HFF-Myc (cell line): ENCODE measurements at places on chromosomes 6 and 20.

DNA sequence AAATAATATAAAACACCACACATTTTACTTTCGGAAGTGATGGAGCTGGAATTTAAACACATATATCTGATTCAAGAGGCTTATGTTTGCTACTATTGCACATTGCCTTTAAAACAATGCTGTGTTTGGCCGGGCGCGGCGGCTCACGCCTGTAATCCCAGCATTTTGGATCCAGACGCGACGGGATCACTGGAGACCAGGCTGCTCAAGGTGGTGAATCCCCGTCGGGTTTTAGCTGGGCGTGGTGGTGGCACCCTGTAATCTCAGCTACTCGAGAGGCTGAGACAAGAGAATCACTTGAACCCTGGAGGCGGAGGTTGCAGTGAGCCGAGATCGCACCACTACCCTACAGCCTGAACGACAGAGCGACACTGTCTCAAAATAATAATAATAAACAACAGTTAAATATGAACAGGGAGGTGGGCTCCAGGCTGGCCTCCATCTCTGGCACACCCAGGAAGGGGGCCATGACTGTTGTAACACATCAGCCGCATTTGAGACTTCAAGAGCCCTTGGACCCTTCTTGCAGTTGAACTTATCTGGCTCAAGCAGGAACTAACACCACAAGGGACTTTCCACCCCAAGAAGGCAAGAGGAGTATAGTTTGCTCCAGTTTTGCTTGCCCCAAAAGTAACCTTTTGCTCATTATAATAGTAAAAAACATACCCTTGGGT is 127.1 kb upstream of the ZNF184 start:
- no peak for DNase-seq

GRCh38 chr6:33683576-33684427 is 27.7 kb downstream of the UQCC2 start:
- DNase-seq, result no peak

DNA sequence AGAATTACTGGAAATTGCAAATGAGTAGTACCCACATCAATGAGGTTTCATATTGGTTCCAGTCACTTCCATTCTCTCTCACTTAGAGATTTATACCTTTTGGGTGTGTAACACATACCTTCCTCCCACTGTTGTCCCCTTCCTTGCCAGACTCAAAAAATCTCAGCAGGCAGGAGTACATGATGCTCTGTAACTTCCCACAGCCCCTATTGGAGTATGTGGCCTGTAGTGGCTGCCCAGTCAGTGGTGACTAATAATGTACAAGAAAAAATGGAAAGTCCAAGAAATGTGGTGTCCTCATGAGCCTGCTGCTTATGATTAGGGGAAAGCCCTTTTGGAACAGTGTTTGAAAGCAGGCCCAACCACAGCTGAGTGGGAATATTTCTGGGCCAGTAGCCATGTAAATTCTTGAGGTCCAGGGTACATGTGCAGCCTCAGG is 312.0 kb downstream of the ZFAND3 start:
- DNase-seq, result peak; percentile 94

DNA sequence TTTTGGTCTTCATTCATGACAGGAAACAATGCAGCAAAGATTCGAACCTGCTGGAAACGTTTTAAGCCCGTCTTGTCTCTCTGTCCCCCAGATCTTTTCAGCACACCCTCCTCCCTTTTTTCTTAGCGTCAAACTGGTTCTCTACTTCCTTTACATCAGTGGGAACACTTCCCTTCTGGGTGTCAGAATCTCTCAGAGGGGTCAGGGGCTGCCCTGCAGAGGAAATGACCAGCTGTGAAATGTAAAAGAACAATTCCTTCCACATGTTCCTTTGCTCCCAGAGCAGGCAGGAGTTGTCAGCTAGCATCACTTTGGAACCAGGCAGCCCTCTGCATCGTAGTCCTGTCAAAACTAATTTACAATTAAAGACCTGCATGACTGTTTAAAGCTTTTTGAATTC is 619.0 kb downstream of the TFAP2A start:
- no peak for DNase-seq

- DNase-seq, result no peak
These were observed 92.7 kb downstream of the TRERF1 start for GRCh38 chr6:42359021-42359420.

GRCh38 chr6:143037470-143037869 is 23.2 kb upstream of the AIG1 start:
- no peak for DNase-seq

GRCh38 chr20:37270576-37271420 is 9.2 kb upstream of the GHRH start:
- no peak for DNase-seq

DNA sequence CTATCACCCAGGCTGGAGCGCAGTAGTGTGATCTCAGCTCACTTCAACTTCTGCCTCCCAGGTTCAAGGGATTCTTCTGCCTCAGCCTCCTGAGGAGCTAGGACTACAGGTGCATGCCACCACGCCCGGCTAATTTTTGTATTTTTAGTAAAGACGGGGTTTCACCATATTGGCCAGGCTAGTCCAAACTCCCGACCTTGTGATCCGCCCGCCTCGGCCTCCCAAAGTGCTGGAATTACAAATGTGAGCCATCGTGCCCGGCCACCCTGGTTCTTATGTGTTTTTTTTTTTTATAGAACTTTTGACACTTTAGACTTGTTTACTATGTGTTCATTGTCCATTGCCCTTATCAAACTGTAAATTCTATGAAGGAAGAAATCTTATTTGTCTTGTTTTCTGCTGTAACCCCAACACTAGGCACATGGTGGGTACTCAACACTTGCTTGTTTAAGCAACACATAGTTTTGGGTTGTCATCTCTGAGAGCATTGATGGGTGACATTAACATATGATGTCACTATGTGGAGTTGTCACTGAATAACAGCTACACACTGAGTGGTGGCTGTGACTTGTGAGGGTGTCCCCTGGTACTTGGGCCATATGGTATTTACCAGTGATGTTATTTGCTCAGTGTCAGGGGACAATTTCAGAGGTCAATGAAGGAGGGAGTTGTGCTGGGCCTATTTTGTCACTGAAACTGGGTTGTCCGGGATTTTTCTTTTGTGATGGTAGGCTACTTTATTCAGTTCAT is 1.5 kb upstream of the PXMP4 start:
- DNase-seq, result no peak

- peak; percentile 37 for DNase-seq
These were observed 55.0 kb upstream of the VSX1 start for GRCh38 chr20:25136643-25137559.

DNA sequence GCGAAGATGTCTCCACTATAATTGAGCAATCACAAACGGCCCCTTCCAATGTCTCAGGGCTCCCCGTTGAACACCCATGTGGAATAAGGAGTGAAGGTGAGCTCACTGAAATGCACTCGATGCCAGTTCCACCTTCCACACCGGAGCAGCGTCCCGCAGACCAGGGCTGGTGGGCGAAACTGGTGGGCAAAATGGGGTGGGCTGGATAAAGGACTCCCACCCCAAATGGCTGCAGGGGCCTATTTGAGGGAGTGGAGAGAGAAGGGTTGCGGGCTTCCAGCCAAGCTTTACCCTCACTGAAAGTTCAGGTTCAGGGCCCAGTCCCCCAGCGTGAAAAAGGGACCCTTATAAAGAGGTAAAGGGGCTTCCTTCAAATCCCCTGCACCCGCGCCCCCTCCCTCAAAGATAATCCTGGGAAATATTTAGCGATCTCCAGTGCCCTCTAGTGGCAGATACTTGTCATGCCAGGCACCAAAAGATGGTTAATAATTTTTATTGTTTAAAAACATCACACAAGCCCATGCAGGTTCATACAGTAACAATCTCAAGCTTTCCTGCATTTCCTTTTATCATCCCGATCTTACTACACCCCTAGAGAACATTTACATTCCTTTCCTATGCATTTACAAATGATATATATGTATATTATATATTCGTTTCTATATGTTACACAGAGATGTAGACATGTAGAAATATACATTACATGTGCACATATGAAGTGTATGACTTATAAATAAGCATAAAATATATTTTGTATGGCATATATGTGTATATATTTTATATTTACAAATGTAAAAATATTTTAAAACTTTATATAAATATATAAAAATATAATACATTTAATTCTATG is 58.2 kb upstream of the NKX2-2 start:
- peak; percentile 1 for DNase-seq

- no peak for DNase-seq
These were observed 14.1 kb downstream of the SLC4A11 start for GRCh38 chr20:3224681-3225421.

DNA sequence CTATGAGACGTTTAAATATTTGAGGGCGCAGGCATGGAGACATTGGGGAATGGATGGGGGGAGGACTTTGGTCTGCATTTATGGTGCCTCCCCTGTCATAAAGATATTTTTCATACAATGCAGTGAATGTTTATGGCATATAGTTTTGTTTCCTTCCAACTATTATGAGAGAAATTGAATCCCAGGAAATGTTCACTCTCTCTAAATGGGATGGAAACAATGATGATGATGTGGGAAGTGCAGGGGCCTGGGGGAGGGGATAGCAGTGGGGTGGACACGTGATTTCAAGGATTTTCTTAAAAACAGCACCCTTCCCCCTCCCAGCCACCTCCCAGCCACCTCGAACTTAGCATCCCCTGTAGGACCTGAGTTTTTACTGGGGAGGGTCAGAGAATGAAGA is 69.9 kb downstream of the TOX2 start:
- no peak for DNase-seq

DNA sequence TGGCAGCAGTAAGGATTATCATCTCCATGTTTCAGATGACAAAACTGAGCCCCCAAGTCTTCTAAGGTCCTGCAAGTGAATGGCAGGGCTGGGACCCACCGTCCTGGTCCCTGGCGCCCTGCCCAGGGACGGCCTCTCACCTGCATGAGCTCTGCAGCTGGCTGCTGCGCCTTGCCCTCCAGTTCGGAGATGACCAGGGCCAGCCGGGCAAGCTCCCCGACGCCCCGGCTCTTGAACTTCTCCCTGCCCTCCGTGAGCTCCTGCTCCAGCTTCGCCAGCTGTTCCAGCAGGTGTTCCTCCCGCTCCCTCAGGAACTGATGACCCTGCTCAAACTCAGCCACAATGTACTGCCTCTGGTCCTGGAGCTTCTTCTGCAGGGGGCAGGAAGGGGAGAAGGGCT is 16.8 kb downstream of the TRIM26 start:
- DNase-seq, result no peak

GRCh38 chr6:5079692-5080091 is 5.4 kb upstream of the PPP1R3G start:
- no peak for DNase-seq

DNA sequence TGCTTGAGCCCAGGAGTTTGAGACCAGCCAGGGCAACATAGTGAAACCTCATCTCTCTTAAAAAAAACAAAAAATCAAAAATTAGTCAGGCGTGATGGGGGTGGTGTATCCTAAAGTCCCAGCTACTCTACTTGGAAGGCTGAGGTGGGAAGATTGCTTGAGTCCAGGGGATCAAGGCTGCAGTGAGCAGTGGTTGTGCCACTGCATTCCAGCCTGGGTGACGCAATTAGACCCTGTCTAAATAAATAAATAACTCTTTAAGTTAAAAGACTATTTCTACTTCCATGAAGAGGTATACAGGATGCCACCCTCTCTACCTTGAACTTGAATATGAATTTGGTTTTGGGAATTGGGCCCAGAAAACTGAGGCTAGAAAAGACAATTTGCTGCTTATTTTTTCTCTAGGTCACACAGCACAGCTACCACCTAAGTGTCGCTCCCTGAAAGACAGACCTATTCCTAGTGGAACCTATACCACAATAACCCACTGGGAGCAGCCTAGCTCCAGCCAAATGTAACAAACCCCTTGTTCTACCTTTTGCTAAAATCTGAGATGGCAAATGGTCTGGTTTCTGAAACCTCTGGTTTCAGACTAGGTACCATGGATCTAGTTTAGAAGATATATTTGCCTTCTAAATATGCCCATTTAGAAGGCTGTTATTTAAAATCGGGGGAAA is 35.2 kb downstream of the HMGCLL1 start:
- no peak for DNase-seq

- DNase-seq, result no peak
These were observed 110.3 kb upstream of the GGTLC1 start for GRCh38 chr20:24098886-24099285.

DNA sequence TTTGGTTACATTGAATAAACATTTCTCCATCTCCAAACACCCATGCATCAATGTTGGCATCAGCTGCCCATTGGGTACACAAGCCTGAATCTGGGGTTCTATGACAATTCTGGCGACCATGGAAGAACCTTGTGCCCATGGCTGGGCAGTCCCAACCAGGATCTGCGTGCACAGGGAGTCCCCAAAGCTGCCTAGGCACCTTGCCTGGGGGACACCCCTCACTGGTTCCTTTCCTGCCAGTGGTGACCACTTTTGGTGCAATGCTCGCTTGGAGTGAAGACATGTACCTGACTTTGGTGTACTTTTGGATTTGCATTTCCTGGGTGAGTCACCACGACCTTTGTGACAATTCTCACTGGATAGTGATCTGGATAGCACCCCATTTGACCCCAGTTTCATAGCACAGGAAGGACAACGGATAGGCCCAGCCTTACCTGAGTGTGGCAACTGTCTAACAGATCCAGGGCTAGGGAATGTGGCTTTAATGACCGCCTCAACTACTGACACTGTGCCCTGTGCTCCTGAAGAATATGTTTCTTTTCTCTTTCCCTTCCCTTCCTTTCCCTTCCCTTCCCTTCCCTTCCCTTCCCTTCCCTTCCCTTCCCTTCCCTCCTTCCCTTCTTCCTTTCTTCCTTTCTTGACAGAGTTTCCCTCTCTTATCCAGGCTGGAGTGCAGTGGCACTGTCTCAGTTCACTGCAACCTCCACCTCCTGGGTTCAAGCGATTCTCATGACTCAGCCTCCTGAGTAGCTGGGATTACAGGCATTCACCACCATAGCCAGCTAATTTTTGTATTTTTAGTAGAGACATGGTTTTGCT is 7.1 kb downstream of the SPINT3 start:
- no peak for DNase-seq

DNA sequence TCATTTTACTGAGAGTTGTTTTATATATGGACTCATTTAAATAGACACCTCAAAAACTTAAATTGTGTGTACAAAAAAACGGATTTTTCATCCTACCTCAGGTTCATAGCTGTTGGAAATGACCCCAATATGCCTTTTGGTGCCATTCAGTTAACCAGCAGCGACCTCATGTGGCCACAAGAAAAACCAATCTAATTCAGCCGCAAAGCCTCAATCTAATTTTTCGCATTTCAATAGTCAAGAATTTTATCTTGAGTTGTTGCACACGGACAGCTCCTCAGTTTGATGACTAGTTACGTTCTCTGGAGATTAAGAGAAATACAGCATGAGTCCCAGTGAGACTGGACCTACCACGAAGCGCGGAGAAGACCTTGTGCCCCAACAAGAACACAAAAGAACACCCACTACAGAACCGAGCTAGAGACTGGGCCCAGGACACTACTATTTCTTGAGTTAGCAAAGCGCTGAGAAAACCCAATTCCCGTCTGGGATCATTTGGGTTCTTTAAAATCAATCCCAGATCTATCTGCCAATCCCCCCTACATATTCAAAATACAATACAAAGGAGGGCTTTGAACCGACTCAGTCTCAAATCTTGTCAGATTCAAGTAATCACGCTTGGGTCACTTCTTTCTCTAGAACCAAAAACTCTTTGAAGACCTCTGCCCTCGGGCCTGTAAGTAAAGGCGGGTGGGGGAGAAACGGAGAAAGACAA is 1.1 kb downstream of the TCP11 start:
- peak; percentile 43 for DNase-seq
